Caco-2 (cell line): ENCODE measurements at places on chromosomes 1 and 21. TPM values are rescaled to one million over a fixed set of nuclear protein-coding genes. Genes with fewer than 3 reads are reported as not detected.

ADAMTS5 gene
- total RNA-seq = not detected in 2 replicates

AMY1B gene
- total RNA-seq = not detected in 2 replicates

CHIT1 gene
- total RNA-seq = not detected in 2 replicates

MYBPH gene
- total RNA-seq = 19.7 and 25.9 TPM in 2 replicates

RNU1-2 gene
- total RNA-seq = 1,622 and 1,638 TPM in 2 replicates

GRCh38 chr1:214076708-214077065, 88.9 kb downstream of the PROX1 start:
- no peak for DNase-seq

- no peak for DNase-seq
These were observed 26.2 kb downstream of the RGS7 start for GRCh38 chr1:241330619-241331327.

DNA sequence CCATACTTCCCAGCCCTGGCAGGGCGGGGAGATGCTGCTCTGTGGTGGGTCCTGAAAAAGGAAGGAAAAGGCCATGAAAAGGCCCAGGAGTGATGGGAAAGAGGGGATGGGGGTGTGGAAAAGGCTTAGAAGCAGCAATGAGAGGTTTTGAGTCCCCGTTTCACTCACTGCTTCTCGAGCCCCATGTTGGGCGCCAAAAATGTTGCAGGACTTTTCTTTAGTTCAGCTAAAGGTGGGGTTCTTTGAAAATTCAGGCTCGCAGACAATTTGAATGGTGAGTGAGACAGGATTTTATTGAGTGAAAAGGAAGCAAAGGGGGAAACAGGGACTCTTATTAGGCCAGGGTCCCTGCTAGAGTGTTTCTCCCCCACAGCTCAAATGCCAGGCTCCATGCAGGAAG, 93.1 kb downstream of the MRPS6 start:
- peak; percentile 27 for DNase-seq

- DNase-seq = no peak
These were observed 1381.8 kb downstream of the MRPL39 start for GRCh38 chr21:24225431-24225830.

DNA sequence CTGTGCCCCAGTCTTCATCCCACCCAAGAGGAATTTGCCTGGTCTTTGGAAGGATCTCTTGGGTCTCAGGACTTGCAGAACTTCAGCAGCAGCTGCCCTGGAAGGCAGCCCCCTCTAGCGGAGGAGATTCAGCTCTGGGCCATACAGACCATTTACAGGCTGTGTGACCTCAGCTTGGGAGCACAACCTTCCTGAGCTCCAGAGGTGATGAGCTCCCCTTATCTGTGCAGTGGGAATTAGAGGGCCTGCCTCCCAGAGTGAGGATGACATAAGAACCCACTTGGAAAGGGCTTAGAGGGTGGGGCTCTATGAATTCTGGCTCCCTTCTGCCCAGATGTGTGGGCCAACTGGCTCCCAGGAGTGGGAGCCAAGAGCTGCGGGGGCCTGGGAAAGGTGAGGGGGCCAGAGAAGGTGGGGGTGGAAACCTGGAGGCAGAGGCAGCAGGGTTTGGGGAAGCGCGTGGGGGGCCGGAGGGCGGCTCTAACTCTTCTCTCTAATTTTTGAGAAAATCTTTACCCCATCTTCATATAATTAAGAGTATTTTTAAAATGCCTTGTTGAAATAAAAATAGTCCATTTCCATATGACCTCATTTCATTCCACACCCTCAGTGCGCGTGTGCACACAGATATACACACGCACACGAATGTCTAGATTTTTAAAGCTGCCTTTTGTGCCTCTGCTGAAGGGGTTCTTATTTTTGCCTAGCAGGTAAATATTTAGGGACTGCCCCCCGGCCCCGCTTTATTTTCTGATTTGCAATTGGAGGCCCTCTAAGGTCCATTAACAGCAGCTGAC, 21.5 kb downstream of the EPHB2 start:
- DNase-seq = no peak

- no peak for DNase-seq
These were observed 10.1 kb downstream of the RAB7B start for GRCh38 chr1:205993068-205993467.

- DNase-seq = no peak
These were observed 23.0 kb downstream of the SPATA46 start for GRCh38 chr1:162353702-162354101.

DNA sequence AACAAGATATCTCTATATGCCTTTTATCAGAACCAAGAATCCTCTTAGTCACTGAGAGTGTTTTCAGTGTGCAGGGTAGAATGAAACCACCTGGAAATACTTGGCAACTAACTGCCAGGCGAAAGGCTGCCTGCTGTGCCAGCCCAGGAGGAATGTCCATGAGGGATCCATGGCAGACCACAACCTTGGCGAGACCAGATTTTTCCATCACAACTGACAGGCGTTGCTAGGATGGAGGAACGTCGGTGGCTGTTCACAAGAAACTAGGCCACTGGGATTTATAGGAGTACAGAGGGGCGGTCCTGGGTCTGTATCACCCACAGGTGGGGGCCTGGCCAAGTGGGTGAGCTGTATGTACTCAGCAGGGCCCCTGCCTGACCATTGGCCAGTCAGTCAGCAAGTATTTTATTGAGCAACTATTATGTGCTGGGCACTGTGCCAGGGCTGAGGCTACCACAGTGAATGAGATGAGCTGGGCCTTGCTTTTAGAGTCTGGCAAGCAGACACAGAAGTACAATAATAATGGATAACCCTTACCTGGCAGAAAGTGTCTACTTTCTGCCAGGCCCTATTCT, 199.4 kb downstream of the FOXD2 start:
- no peak for DNase-seq

DNA sequence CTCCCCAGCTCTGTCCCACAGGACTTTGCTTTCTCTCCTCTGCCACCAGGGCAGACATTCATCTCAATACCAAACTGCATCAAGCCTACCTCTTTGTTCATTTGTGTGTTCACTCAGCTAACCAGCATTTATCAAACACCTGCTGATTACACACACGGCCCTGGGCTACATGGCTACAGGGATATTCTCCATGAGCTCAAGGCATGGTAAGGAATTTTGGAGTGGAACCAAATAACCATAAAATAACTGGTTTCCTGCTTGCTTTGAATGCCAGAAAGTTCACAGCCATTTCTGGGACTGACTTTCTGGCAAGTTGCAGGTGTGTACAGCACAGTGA, 54.6 kb downstream of the LDLRAD2 start:
- no peak for DNase-seq

- DNase-seq = no peak
These were observed 94.2 kb upstream of the IPO9 start for GRCh38 chr1:201734786-201735185.

GRCh38 chr1:89563957-89564604, 39.5 kb downstream of the LRRC8B start:
- no peak for DNase-seq

DNA sequence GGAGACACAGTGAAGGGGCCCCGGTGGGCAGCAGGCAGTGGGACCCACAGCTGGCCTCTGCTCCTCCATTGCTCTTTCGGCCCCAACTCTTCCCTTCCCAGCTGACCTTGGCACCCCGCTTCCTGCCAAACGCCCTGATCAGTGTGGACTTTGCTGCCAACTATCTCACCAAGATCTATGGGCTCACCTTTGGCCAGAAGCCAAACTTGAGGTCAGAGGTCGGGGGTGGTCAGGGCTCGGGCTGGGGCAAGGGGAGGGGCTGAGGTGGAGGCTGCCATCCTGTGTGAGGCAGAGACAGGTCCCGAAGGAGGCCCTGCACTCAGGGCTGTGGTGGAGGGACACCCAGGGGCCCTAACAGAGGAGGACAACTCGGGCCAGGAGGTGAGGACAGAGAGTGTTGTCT, 13.7 kb downstream of the PODN start:
- peak; percentile 19 for DNase-seq

GRCh38 chr1:40014812-40015594, 25.5 kb upstream of the CAP1 start:
- no peak for DNase-seq

DNA sequence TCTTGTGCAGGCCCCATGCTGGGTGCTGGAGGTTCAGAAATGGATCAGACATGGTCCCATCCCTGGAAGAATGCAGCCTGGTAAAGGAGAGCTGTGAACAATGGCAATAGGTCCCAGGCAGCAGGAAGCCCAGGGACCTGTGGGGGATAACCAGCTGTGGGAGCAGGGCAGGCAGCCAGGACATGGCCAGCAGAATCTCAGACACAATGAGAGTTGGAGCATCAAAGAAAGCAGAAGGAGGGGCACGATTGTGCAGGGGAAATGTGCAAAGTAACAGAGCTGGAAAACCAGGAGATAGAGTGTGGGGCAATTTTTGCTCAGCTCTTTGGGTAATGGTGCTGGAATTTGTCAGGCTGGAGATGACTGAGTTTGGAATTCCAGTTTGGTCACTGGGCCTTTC, 44.3 kb downstream of the C8B start:
- no peak for DNase-seq

GRCh38 chr1:158999316-159000069, 10.2 kb upstream of the IFI16 start:
- no peak for DNase-seq

- no peak for DNase-seq
These were observed 17.4 kb upstream of the IL12RB2 start for GRCh38 chr1:67290236-67290635.

- DNase-seq = peak; percentile 50
These were observed 144.4 kb upstream of the ZNF644 start for GRCh38 chr1:91166106-91166712.

GRCh38 chr1:152906023-152906565, 2.3 kb upstream of the IVL start:
- DNase-seq = no peak

DNA sequence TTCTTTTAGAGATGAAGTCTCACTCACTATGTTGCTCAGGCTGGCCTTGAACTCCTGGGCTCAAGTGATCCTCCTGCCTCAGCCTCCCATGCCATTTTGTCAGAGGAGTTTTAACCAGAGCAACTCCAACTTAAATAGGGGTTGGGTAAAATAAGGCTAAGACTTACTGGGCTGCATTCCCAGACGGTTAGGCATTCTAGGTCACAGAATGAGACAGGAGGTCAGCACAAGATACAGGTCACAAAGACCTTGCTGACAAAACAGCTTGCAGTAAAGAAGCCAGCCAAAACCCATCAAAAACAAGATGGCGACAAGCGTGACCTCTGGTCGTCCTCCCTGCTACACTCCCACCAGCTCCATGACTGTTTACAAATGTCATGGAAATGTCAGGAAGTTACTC, 5.7 kb upstream of the DNAH14 start:
- no peak for DNase-seq

GRCh38 chr1:60889709-60890108, 192.7 kb upstream of the NFIA start:
- no peak for DNase-seq
